ENCODE measurements at places on chromosomes 1 and 21.

DNA sequence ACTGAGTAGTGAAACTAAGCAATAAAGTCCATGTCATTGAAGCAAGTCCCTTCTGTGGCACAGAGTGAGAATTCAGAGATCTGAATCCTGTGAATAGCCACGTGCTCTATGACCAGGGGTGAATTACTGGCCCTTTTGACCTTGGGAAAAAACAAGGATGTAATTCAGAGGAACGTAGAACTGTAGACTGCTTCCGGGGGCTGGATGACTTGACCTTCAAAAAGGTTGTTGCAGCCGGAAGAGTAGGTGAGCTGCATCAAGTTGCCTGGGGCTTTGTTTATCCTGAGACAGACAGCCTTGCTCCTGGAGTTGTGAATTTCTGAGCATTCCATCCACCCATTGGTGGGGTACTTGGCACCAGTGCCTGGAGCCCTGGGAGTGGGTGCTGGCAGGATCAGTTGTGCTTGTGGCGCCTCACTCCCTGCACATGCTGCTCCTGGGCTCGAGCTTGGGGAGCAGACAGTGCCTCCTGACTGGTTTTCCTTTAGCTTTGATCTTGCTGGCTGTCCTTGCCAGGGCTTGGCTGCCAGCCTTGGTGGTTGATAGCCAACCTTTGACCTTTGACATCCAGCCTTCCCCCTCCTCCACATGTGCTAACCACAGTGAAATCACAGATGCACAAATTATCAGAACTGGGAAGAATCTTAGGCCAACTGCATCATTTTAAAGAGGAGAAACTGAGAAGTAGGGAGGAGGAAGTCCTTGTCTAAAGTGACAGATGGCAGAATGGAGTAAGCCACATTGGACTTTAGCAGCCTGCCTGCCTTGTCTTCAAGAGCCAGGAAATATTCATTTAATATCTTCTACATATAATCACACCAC, 16.2 kb upstream of the MYOG start:
- no peak for DNase-seq

GRCh38 chr1:207128336-207128921, 24.4 kb downstream of the C4BPA start:
- no peak for DNase-seq

GRCh38 chr1:147050654-147051053, 112.5 kb downstream of the NBPF12 start:
- DNase-seq = no peak

DNA sequence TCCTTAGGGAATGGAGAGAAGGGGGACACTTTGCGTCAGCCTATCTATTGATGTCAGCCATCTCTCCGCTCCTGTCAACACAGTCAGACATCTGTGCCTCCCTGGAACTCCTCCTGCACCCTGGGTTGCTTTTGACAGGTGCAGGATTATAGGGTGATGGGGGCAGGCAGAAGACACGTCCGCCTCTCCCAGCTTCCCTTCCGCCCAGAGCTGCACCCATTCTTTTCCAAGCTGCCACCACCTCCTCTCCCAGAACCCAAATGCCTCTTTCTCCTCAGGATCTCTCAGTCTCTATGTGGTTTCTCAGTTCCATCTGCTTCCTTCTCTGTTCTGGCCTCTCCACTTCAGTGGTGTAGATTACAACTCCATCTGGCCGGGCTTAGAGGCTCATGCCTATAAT, 17.1 kb upstream of the KIF1B start:
- no peak for DNase-seq

DNA sequence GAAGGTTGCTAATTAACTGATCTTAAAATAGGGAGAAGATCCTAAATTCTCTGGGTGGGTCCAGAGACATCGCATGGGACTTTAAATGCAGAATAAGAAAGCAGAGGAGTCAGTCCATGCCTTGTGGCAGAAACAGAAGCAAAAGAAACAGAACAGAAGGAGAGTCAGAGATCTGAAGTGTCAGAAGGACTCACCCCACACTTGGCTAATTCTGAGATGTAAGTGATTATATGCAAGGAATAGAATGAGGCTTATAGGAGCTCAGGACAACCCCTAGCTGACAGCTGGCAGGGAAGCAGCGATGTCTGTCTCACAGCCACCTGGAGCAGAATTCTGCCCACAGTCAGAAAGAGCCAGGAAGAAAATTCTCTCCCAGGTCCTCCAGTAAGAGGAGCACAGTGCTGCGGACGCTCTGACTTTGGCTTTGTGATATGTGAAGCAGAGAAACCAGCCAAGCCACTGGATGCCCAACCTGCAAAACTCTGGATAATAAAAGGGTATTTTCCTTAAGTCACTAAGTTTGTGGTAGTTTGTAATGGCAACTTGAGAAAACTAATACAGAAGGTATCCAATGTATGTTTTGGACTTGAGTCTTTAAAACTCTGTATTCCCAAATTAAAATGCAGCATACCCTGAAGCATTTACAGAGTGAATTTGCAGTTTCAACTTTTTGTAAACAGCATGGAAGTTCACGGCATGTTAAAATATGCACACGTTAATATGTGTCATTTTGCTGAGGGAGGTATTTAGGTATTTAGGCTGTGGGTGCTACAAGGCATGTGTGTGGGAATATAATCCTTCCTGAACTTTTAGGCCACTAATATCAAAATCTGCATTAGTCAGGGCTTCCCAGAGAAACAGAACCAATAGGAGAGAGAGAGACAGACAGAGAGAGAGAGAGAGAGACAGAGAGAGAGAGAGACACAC, 388.5 kb downstream of the PCP4 start:
- DNase-seq = no peak

DNA sequence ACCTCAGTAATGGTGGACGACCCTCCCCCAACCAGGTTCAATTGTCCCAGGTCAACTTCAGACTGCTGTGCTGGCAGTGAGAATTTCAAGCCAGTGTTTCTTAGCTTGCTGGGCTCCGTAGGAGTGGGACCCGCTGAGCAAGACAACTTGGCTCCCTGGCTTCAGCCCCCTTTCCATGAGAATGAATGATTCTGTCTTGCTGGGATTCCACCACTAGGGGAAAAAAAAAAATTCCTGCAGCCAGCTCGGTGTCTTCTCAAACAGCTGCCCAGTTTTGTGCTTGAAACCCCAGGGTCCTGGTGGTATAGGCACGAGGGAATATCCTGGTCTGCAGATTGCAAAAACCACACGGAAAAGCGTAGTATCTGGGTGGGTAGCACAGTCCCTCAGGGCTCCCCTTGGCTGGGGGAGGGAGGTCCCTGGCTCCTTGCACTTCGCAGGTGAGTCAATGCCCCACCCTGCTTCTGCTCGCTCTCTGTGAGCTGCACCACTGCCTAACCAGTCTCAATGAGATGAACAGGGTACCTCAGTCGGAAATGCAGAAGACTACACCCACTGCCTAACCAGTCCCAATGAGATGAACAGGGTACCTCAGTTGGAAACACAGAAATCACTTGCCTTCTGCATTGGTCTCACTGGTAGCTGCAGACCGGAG, 41.5 kb downstream of the GBP6 start:
- DNase-seq = no peak

DNA sequence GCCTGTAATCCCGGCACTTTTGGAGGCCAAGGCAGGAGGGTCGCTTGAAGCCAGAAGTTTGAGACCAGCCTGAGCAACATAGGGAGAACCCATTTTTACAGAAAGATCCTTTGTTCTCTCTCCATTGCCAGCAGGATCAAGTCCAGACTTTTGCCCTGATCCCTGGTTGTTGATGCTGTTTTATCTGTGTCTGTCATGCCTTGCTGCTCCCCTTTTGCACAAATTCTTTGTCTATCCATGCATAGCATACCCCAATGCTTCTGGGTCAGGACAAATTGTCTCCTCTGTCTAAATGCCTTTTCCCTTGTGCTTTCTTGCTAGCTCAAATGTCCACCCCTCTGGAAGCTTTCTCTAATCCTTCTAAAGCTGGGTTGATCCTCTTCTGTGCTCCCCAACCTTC, 25.3 kb upstream of the FAAH start:
- no peak for DNase-seq

DNA sequence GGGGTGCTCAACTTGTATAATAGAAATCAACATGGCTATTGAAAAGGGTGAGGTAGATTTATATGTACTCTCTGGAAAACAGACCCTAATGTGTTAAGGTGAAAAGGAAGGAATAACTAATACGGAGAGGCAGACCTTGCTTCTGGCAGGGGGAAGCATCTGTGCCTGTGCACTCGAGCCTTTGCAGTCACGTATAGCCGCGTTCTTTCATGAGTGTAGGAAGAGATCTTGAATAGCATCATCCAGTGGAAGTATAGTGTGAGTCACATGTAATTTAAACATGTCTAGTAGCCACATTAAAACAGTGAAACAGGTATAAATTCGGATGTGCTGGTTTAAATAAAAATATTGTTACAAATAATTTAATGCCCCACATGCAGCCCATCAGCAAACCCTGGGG, 3.0 kb downstream of the A3GALT2 start:
- DNase-seq = no peak

- DNase-seq = no peak
Observed at GRCh38 chr1:7616076-7616832, 154.8 kb upstream of the VAMP3 start.

DNA sequence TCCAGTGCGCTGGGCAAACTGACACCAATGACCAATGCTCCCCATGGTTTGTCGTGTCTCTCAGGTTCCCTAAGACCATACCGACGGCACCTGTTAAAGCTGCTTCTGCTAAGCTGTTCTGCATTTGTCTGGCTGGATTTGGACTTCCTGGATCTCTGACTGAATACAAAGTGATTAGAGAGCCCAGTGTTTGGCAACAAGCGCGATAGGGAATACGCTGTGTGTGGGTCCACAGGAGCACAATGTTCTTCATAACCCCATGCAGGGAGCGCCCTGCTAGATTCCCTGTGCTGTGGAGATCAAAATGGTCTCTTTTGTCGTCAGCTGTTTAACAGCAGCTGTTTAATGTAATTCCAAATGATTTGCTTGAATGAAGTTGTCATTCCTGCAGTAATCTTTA, 26.0 kb upstream of the ESRRG start:
- no peak for DNase-seq

DNA sequence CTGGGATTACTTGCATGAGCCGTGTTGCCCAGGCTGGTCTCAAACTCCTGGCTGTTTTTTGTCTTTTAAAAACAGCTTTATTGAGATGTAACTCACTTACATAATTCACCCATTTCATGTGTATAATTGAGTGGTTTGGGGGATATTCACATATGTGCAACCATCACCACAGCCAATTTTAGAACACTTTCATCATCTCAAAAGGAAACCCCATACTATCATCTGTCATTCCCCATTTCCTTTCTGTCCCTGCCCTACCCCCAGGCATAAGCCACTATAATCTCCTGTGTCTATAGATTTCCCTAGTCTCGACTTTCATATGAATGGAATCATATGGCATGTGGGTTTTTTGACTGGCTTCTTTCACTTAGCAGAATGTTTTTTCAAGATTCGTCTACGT, 43.3 kb downstream of the GPR137B start:
- DNase-seq = no peak

DNA sequence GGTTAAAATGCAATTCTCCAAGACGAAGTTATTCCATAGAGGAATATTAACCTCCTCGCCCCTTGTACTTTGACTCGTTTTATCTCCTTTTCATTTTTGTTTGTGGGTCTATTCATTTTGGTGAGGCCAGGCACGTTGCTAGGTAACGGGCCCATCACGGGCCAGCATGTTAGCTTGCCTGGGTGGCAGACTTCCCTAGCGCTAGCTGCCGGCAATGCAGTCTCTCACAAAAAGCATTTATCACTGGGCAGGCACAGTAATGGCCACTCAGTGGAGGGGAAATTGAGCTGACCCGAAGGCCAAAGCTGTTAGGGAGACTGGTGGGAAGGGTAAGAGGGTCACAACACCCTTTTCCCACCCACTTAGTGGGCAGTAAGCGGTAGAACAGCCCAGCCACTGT, 234.4 kb upstream of the FOXD3 start:
- DNase-seq = no peak

GRCh38 chr1:17149771-17150170, 30.5 kb upstream of the PADI2 start:
- no peak for DNase-seq

- DNase-seq = no peak
Observed at GRCh38 chr1:223258751-223259198, 105.2 kb downstream of the SUSD4 start.

GRCh38 chr1:43904660-43905551, 28.7 kb upstream of the ARTN start:
- no peak for DNase-seq

- no peak for DNase-seq
Observed at GRCh38 chr1:46128344-46128743, 4.1 kb downstream of the PIK3R3 start.

DNA sequence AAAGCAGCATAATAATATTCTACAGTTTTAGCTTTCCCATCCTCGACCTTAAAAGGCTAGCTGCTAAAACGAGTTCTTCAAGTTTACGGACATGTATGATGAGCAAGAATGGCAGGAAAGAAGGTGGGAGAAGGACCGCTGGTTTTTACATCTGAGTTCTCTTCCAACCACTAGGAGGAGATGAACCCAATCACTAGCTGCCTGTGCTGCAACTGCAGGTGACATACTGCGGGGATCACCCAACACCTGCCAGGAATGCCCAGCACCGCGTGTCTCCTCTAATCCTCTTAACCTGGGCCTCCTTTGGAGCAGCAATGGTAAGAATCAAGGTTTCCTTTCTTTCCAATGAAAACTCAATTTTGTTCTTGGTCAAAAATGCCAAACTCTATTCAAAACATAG, 23.5 kb downstream of the TOR3A start:
- DNase-seq = no peak

- no peak for DNase-seq
Observed at GRCh38 chr1:225871359-225872074, 10.7 kb downstream of the TMEM63A start.

GRCh38 chr1:76379506-76379905, 305.0 kb downstream of the ST6GALNAC3 start:
- DNase-seq = no peak

- no peak for DNase-seq
Observed at GRCh38 chr21:32977216-32977615, 48.5 kb upstream of the OLIG2 start.

DNA sequence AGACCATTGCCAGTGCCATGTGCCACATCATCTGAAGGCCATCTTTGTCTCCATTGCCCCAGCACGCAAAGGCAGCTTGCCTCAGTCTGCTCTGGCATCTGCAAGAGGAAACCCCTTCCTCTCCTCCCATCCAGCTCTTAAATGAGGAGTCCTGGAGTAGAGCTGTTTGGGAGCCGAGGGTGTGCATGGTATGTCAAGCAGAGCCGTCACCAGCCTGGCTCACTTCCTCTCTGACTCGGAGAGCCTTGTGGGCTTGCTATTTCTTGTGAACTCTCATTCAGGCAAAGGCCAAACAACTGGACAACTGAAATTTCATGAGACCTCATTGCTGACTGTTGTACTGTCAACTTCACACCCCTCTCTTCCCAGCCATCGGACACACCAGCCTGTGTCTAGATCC, 143.9 kb downstream of the SIPA1L2 start:
- no peak for DNase-seq

GRCh38 chr1:180934563-180934962, 21.9 kb downstream of the KIAA1614 start:
- no peak for DNase-seq

All from stimulated activated CD8-positive, alpha-beta memory T cell treated with anti-CD3 and anti-CD28 coated beads, Interleukin-15, amount 100 ng/mL, for 4 hours (primary cell).